ENCODE measurements at places on chromosomes 7 and 10.

DNA sequence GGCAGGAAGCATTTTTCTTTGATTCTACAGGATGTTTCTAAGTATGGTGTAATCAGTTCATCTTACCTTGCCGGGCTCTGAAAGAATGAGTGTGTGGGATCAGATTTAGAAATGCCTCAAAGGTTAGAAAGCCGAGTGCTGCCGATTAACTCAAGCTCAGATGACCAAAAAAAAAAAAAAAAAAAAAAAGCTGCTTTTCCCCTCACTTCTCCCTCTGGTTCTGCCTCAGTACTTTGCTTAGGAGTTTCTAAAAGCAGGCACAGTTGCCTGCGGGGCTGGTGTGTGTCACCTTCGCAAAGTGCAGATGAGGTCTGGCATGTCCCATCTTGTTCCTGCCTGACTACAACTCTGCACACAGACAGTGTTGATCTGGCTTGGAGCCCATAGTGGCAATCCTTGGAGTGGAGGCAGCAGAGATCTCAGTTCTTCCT lies 47.0 kb downstream of the KIAA1217 start:
- no peak for DNase-seq

- DNase-seq: no peak
These were observed 16.6 kb upstream of the TAS2R60 start for GRCh38 chr7:143426479-143427142.

- no peak for DNase-seq
These were observed 95.0 kb downstream of the COL13A1 start for GRCh38 chr10:69896606-69897231.

GRCh38 chr10:102421507-102421756 lies 796 bp downstream of the FBXL15 start:
- no peak for DNase-seq

DNA sequence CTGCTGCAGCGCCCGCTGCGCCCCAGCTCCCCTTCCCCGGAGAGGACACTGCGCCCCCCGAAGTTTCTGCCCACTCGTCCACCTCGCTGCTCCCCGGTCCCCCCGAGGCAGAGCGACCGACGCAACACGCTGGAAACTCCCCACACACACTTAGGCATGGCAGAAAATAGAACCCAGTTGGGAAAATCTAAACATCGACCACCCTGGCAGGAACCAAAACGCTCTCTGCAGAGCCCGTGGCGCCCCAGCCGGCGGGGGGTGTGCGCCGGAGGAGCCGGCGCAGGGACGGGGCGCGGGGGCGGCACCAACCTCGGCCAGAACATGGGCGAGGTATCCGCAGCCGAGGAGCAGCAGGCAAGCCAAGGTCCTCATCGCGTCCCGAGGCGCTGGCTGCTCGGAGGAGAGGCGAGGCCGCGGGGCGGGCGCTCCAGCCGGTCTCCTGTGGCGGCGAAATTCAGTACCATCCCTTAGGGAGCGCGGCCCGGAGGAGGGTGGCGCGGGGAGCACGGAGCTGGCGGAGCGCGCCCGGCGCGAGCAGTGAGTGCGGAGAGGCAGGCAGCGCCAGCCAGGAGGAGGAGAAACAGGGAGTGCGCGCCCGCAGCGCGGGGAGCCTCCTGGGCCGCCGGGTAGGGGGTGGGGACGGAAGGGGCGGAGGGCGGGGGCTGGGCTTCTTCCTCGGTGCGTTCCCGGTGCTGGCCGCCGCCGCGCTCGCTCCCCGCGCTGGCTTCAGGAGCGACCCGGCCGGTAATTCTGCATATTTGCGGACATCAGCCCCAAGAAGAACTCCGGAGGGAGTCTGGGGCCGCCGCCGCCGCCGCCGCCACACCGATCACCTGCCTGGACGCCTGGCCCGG lies 789 bp downstream of the PDGFA start:
- peak; percentile 73 for DNase-seq

GRCh38 chr10:75066271-75066670 lies 45.2 kb upstream of the SAMD8 start:
- no peak for DNase-seq

DNA sequence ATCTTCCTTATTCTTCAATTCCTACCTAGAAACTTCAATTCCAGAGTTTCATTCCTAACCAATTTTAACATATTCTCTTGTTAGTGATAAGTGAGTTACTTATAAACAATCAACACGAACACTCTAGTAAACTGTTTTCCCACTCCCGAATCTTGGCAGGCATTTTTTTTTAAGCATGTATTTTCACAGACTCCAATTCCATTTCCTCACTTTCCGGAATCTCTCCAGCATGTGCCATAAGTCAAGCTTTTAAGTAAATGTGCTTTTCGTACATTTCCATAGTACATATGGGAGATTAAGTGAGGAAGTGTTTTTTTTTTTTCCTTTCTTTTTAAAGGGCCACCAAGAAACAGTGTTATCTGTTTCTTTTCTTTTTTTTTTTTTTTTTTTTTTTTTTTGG lies 89.1 kb downstream of the FGFR2 start:
- DNase-seq: no peak

- DNase-seq: no peak
These were observed 252.4 kb upstream of the GHITM start for GRCh38 chr10:83886871-83887270.

DNA sequence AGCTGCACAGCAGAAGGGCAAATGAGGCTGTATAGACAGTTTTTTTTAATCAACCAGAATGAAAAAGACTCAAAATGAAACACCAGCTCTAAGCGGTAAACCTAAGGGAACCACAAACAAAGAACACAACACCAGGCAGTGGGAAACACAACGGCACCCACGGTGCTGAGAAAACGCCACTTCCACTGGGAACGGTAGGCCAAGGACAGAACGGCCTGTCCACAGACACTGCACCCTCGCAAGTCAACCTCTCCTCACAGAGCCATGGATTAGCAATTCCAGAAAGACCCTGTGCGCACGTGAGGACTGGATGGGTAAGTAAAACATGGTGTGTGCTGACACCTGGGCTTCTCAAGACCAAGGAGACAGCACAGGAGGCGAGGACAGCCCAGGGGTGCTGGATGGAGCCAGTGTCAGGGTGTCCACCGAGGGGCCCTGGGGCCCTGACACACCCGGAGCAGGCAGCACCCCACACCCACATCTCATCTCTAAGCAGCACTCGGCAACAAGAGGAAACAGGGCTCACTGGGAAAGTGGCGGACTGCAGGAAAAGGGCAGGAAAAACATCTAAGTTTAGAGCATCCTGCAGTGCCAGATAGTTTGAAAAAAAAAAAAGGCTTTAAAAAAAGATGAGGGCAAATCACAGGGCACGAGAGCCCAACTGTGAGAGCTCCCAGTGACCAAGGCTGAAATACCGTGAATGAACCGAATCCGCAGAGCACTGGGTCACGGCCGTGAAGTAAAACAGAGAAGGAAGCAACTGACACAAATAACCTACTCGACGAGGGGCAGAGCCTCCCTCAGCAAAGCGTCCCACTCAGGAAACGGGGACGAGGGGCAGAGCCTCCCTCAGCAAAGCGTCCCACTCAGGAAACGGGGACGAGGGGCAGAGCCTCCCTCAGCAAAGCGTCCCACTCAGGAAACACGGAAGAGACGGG lies 120.2 kb downstream of the MAD1L1 start:
- DNase-seq: no peak

- no peak for DNase-seq
These were observed 51.7 kb downstream of the SNX10 start for GRCh38 chr7:26343320-26343832.

DNA sequence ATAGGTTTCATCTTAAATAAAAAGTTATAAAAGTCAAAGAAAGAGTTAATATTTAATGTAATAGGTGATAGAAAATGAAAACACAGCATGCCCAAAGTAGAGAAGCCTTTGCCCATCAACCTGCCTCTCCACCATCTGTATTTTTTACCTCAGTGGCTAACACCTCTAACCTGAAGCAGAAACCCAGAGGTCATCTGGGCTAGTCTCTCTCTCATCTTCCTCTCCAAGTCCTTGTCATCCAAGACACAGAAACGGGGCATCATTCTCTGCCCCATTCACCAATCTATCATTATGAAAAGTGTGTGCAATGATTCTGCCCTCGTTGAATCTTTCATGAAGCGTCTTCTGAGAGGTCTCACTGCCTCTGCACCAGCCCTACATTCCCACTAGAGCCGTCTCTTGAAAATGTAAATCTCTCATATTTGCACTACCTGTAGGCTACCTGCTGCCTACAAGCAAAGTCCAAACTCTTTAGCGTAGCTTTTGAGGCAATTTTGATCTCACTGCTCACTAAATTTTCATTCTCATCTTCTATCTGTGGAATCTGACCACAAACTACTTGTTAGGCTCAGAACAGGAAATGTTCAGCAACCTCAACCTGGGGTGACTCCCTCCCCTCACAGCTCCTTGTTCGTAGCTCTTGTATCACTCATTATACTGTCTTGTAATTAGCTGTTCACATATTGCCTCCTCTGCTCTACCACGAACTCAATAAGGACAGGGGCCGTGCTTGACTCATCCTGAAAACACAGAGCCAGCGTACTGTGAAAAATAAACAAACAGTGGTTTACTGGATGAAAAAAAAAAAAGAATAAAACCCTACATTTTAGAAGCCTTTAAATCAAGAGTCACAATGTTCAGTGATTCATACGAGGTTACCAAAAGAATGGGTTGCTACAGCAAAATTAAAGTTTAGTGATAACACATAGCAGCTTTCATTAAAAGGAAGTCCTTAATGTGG lies 83.1 kb downstream of the CTNNA3 start:
- DNase-seq: peak; percentile 56

- DNase-seq: no peak
These were observed 33.5 kb upstream of the DDC start for GRCh38 chr7:50598460-50599343.

DNA sequence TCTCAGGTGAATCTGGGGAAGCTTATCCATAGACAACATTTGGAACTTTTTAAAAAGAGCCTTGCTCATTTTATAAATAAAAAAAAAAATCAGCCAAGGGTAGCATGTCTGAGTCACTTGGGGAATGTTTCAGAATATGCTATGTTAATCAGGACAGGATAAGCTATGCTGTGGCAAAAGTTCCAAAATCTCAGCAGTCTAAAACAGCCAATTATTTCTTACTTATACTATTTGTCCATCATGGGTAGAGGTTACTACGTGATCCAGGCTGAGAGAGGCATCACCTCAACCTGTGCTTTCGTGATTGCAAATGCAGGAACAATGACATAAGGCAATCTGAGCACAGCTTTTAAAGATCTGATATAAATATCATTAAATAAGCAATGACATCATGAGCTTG lies 6.5 kb downstream of the SLC13A1 start:
- DNase-seq: no peak

- DNase-seq: no peak
These were observed 3.7 kb downstream of the NPC1L1 start for GRCh38 chr7:44537442-44537841.

DNA sequence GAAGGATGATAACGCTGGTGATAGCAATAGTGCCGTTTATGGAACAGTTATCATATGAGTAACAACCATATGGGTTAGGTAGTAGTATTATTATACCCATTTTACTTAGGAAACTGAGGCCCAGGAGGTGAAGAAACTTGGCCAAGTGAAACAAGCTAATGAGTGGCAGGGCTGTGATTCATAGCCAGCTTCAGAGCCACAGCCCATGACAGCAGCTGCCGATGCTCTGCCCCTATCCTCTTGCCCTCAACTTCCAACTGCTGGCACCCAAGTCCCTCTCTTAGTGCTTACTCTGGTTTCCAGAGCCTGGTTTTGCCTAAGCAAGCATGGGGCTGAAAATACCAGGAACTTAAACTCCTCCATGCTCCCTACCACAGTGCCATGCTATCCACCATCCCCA lies 12.3 kb downstream of the SH3PXD2A start:
- DNase-seq: no peak

GRCh38 chr7:65250697-65251395 lies 122.8 kb upstream of the ZNF92 start:
- DNase-seq: no peak

GRCh38 chr7:124758327-124758726 lies 7.3 kb downstream of the GPR37 start:
- DNase-seq: peak; percentile 27

GRCh38 chr10:27710014-27710413 lies 35.6 kb downstream of the MKX start:
- DNase-seq: no peak

DNA sequence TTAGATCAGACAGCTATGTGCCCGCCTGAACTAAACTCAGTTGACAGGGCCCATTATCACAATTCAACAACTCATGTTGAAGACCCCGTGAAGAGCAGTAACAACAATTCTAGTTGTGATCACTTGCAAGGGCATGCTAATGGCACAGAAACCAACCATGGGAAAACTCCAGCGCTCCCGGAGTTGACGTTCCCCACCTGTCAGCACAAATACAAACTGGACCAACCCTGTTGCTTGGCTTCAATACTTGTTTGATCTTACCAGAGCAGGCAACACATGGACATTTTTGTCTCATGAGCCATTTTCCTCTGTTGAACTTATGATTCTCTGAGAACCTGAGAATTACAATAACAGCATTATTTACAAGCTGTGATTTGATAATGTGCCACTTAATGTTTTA lies 119.0 kb upstream of the LANCL2 start:
- DNase-seq: peak; percentile 32

DNA sequence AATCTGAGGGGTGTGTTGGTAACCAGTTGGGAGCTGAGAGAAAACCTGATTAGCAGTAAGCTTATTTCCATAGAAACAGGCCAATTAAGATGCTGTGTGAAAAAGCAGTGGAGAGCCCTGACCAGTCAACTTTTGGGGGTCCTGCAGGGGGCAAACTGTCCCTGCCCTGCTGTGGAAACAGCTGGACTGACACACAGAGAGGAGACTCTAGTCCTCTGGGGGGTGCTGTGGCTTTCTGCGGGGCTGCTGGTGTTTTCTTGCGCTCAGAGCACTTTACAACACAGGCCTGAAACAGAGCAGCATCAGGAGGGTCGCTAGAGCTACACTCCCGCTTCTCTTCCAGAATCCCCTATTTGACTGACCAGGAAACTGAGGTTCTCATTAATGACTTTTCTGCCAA lies 546.9 kb upstream of the GALNT17 start:
- DNase-seq: no peak

DNA sequence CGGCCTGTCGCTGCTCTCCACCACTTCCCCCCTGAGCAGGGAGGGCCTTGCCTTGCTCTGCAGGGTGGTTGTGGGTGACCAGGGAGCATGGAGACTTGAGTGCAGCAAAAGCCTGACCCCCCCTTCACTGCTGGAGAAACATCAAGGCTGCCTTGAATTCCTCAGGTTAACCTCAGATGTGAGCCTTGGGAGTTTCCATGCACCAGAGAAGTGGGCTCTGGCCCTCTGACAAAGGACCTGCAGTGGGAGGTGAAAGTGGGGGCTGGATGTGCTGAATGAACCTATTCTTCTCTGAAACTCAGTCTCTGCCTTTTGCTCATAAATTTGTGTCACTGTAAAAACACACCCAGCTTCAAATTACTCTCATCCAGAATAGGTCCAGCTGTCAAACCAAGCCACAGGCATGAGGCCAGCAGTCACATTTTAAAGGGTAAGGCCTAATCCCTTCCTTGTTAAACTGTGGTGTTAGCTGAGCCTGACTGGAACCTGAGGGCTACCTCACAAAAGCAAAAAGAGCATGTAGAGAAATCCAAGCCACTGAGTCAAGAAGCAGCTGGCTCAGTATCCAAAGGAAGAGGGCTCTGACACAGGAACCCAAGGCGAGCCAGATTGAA lies 356.8 kb downstream of the CCSER2 start:
- DNase-seq: no peak

GRCh38 chr7:31497516-31497915 lies 16.4 kb upstream of the ITPRID1 start:
- DNase-seq: no peak

GRCh38 chr10:45008524-45009161 lies 7.9 kb downstream of the ZNF22 start:
- peak; percentile 86 for DNase-seq

All from M059J (cell line).